Upper lobe of left lung (tissue), 6 donors: ENCODE measurements at places on chromosomes 16 and 17. TPM values are rescaled to one million over a fixed set of nuclear protein-coding genes. Genes with fewer than 3 reads are reported as not detected.

C16orf90 gene
- not detected for total RNA-seq

GRAPL gene
- total RNA-seq, result 4.7 TPM

- DNase-seq, result no peak
Measured at GRCh38 chr16:78100112-78100467, 636 bp downstream of the WWOX start.

GRCh38 chr17:19264681-19265080, 27.5 kb downstream of the EPN2 start:
- DNase-seq, result no peak

DNA sequence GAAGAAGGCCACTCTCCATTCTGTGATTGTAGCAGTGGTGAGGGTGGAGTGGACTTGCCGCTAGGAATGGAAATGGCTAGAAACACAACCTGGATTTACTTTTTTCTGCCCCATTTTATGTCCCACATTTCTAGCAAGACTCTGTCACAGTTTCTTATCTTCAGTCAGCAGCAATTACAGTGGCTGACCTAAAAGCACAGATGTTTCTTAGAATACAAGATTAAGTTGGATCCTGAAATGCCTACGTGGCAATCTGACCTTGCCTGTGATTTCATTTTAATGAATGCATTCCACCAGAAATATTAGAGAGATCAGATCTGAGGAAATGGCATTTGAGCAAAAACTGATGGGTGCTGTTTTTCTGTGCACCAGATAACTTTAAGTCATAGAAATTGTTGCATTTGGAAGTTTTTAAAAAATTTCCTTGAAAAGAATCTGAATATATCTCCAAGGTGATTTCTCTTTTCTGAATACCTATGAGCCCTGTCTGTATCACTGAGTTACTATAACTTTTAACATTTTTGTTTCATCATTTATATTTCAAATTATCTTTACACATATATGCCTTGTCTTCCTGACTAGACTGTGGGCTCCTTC, 5.4 kb downstream of the HEATR3 start:
- DNase-seq, result no peak
